ENCODE measurements at places on chromosomes 7 and 10. TPM values are rescaled to one million over a fixed set of nuclear protein-coding genes. Genes with fewer than 3 reads are reported as not detected.

DNA sequence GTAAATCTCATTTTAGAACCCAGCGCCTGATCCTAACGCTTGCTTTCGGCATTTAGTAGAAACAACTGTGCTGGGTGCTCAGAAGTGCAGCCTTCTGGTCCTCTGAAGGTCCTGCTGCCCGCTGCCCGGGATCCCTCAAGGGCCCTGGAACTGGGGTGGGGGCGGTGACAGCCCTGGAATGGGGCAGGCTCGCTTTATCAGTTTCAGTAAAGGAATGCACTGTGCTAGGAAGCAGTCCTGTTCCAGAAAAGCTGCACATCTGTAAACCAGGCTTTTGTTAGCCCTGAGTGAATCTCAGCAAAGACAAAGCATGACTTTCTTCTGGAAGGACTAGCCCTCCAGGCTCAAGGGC is 254.6 kb downstream of the TNS3 start:
- no peak for DNase-seq

DNA sequence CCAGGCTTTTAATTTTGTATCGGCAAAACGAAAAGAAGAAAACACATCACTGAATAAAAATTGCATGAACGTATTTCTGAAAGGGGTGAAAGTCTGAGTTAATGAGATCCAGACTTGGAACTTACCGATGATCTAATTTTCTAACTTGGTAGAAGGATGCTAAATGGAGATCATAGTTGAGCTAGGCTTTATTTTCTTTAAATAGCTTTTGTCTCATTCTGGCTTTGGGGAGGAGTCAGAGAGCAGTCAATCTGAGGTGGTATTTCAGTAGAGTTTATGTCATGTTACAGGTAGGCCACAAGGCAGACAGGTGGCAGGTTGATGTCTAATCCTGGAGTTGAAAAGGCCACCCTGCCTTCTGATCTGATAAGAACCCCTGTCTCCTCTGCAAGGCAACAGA is 161.9 kb downstream of the KIAA1217 start:
- DNase-seq: no peak

DNA sequence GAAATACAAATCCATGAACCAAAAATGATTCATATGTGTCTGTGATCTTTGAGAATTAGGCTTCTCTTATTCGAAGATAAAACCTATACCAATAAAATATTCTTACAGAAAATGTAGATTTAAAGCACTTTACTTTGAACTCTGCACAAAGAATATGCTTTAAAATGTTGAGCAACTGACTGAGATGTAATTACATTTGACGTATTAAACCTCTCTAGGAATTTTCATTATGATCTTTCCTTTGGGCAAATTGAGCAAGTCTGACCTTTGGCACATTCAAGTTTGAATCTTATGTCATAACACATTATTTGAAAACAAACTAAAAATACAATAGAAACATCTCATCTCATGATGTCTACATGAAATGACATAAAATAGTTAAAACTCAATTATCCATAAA is 69.2 kb upstream of the AHR start:
- no peak for DNase-seq

- no peak for DNase-seq
Measured at GRCh38 chr10:8054494-8055407, at the start of gene GATA3. TSS of gene GATA3 (plus strand) at chr10:8054688. CDS start at chr10:8055656, 968 bp downstream.

GRCh38 chr7:155299535-155300202 is 2.0 kb downstream of the INSIG1 start:
- DNase-seq: no peak

GRCh38 chr7:142097571-142097970 is 13.9 kb upstream of the MGAM2 start:
- no peak for DNase-seq

- peak; percentile 52 for DNase-seq
Measured at GRCh38 chr10:87505366-87506111, 846 bp downstream of the MINPP1 start.

DNA sequence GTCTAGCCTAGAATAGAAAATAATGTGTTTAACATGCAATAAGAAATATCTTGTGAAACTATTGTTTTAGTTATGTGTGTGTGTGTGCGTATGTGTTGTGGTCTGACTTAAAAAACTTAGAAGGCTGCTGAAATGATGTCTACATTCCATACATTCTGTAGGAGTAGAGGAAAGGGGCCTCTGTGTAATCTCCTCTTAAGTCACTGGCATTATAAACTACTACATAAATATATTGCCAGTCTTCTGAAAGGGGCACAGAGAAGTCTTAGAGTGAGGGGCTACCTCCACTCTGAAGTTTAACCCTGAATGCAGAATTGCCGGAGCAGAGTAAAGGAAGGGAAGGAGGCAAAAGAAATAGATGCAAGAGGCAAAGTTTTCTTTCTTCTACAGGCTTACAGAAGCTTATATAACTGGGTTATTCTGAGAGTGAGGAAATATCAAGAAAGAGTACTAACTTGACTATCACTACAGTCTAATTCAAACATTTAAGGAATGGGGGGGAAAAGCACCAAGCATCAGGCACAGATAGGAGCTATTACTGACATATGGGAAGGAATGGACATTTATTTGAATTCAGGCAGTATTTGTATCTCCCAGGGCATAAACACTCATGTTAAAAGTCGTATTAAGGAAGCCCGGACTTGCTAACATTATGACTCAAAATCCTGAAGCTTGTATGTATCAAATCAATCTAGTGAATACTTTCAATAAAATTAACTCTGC is 75.7 kb downstream of the DNAJC1 start:
- DNase-seq: no peak

DNA sequence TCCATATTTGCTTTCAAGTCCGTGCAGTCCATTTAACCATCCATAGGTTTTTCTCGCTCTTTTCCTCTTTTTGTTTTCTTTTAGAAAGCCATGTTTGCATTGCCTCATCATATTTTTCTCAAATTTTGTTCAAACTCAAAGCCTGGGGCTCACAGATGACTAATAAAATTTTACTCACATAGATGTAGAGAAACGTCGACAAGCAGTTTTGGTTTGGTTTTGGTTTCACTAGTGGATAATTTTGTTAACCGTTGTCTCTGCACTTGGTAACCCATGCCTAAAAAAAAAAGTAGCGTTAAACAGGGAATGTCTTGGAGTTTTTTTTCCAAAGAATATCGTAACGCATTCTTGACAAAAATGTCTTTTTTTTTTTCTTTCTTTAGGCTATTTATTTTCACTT is 344.2 kb upstream of the GALNT17 start:
- DNase-seq: no peak

- DNase-seq: no peak
Measured at GRCh38 chr10:22317076-22317370, 835 bp downstream of the COMMD3 start.

DNA sequence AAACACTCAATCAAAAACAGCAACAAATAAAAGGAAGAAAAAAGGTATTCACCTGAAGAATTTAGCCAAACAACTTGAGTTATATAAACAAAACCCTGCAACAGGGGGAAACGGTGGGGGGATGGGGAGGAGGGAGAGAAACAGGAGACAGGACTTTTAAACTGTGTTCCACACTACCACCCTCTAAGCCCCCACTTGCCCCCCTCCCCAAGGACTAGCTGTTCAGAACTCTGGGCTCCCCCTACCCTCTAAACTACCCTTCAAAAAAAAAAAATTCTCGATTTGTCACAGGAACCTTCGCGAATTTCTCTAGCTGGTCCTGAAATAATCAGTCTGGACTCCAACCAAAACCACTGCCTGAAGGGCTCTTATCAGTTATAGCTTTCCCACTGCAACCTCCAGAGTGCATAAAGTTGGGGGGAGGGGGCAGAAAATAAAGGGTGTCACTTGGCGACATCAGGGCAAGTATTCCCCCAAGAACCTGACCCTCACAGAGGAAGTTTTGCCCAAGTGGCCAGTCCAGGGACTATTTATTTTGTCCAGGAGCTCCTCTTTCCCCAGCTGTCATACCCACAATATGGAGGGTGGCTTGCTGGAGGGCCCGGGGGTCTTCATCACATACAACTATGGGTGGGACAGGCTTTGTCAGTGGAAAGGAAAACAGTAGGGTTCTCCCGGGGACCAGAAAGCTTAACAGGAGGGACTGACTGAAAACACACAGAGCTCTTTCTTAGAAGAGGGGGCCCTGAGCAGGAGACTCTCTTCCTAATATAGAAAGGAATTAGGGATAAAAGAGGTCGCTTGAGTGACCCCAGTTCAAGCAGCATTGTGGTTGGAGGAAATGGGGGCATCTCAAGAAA is 1.3 kb downstream of the UBE2H start:
- peak; percentile 34 for DNase-seq

- DNase-seq: no peak
Measured at GRCh38 chr10:4450981-4451908, 374.8 kb upstream of the AKR1E2 start.

DNA sequence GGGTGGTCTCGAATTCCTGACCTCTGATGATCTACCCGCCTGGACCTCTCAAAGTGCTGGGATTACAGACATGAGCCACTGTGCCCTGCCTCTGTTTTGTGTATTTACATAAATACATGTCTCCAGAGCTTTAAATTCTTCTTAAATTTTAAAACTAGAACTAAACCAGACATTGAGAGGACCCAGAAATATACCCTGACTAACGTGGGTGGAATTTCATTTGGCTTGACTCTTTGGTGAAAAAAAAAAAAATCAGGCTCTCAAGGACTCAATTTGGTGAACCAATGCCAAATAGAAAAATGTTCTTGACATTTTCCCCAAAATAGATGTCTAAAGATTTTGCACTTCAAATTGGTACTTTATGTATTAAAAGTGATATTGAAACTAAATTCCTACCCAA is 16.6 kb upstream of the FAS start:
- DNase-seq: no peak

DNA sequence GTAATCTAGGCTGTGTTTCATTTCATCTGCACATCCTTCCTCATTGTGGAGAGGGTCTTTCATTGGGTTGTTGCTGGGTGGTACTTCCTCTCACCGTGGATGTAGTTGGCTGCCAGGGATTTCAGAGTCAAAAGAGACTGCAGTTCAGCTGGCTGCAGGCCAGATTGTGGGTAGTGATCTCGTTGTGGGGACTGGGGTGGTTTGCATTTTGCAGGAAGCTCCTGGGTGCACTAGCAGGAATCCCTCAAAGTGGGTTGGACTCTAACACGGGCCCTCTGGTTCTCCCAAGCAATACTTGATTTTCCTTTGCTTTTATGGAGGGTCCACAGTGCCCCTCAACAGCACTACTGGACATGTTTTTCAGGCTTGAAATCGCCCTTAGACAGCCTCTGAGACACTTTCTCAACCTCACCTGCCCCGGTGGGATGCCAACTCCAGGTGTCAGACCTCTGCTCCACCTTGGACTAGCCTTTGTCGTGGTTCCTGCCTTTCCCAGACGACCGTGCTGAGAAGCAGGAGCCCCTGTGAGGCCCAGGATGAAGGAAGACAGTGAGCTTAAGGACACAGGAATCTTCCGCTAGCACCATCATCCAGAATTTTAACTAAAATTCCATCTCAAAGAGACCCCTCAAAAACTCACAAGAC is 23.9 kb upstream of the ZNF273 start:
- DNase-seq: no peak

DNA sequence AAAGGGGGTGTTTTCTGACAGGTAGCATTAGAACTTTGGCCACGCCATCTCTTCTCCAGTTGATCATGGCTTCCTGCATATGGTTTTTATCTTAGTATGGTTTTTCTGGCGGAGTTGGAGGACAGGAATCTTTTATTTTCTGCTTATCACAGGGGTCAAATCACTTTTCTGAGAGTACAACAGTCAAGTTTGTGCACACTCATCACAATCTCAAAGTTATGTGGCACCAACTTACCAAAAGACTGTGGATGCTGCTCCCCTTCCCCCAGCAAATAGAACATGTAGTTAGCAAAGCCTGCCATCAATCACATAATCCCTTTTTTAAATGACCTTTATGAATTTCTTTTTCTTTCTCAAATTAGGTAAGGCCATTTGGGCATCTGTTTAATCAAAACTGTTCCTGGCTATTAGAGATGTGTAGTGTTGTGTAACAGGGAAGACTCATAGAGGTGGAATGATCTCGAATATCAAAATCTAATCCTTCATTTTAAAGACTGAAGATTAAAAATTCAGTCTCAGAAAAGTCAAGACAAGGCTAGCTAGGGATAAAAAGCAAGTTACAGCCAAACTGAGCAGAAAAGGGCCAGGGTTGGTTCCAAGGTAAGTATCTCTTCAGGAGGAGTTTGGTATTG is 3.8 kb upstream of the CH25H start:
- DNase-seq: no peak

DNA sequence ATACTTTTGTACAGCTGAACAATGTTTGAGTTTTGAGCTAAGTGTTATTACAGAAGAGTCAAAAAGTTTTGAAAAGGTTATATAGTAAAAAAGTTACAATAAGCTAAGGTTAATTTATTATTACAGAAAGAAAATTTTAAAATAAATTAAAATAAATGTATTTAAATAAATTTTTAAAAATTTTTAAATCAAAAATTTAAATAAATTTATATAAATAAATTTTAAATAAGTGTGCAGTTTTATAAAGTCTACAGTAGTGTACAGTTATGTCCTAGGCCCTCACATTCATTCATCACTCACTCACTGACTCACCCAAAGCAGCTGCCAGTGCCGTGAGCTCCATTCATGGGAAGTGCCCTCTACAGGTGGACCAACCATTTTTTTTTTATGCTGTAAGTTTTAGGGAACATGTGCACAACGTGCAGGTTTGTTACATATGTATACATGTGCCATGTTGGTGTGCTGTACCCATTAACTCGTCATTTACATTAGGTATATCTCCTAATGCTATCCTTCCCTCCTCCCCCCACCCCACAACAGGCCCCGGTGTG is 462.9 kb upstream of the ZMIZ1 start:
- no peak for DNase-seq

DNA sequence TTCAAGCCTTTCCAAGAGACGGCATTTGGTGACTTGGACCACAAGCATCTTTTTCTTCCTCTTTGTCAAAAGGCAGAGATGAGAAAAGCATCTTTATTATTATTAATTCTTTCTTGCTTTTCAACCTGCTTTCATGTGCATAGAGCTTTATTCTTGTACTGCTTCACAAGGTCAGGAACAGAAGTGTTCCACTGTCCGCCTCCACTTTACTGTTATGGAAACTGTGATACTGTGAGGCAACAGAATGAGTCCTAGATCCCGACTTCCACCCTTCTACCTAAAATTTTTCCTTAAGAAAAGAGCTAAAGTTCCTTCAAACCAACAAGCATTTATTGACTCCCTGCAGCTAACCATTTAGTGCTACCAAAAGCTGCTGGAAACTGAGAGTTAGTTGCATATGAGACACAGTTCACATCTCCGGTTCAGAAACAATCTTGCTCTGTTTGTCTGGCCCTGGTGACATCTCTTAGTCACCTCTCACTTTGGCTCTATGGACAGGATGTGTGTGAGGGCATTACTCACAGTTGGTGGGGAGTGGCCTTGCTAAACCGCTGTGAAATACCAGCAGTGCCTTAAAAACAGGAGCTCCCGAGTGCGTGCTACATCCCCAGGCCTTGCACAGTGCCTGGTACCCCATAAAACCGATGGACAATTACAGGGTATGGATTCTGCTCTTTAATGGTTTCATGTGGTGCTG is 77.1 kb upstream of the TRIL start:
- no peak for DNase-seq

GRCh38 chr10:69453795-69454194 is 2.5 kb downstream of the TSPAN15 start:
- DNase-seq: no peak

SHLD2 gene
- total RNA-seq: 11.4 TPM

FBXL13 gene
- 7.5 TPM for total RNA-seq

MIOS gene
- 29.3 TPM for total RNA-seq

GIMAP8 gene
- total RNA-seq: 1.9 TPM

HECW1 gene
- total RNA-seq: 91.7 TPM

SLC13A4 gene
- 10.1 TPM for total RNA-seq

LRRN3 gene
- 12.6 TPM for total RNA-seq

GJD4 gene
- 0.44 TPM for total RNA-seq

DENND2A gene
- 34.7 TPM for total RNA-seq

LLCFC1 gene
- total RNA-seq: not detected

SLC29A3 gene
- total RNA-seq: 8.9 TPM

Measured in dorsolateral prefrontal cortex (tissue), 122 donors.